ENCODE measurements at places on chromosomes 7 and 10. TPM values are rescaled to one million over a fixed set of nuclear protein-coding genes. Genes with fewer than 3 reads are reported as not detected.

DNA sequence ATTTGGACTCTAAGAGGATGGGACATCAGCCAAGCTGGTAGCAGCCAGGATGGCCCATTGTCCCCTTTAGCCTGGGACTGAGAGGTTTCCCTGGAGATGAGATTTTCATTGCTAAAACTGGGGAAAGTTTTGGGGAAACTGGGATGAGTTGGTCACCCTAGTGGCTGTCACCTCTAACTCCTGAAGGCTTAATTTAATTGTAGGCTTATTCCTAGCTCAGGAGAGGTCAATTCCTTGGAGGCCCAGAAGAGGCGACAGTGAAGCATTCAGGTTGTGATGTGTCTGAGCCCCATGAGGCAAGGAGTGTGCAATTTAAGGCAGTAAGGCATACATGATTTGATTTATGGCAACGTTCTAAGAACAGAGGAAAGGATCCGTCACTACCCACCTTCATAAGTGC, 24.9 kb upstream of the JAZF1 start:
- no peak for DNase-seq

GRCh38 chr7:18786196-18786727, 290.7 kb downstream of the HDAC9 start:
- no peak for DNase-seq

KLHL7 gene
- total RNA-seq, result 14.5 TPM

DNA sequence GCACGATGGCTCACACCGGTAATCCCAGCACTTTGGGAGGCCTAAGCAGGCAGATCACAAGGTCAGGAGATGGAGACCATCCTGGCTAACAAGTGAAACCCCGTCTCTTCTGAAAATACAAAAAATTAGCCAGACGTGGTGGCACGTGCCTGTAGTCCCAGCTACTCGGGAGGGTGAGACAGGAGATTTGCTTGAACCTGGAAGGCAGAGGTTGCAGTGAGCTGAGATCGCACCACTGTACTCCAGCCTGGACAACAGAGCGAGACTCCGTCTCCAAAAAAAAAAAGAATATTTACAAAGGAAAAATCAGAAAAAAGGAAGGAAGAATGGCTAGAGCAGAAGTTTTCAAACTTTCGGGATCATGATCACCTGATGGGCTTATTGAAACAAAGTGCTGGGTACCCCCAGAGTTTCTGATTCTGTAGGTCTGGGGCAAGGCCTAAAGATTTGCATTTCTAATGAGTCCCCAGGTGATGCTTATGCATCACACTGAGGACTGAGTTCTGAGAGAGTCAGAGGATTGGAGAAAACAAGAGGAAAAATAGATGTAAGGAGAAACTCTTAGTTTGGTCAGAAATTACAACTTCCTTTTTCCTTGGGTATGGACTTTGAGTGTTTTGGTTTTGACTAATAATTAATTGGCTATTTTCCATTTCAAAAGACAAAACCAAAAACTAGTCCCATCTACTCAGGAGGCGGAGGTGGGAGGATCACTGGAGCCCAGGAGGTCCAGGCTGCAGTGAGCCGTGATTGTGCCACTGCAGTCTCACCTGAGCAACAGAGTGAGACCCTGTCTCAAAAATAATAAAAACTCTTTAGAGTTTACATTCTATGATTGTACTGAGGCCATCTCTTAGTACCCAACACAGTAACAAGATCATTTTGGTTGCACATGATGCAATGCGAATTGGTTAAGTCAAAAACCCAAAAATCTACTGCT, 14.4 kb downstream of the MARCHF5 start:
- no peak for DNase-seq

CLDN4 gene
- total RNA-seq, result 0.17 TPM

DNA sequence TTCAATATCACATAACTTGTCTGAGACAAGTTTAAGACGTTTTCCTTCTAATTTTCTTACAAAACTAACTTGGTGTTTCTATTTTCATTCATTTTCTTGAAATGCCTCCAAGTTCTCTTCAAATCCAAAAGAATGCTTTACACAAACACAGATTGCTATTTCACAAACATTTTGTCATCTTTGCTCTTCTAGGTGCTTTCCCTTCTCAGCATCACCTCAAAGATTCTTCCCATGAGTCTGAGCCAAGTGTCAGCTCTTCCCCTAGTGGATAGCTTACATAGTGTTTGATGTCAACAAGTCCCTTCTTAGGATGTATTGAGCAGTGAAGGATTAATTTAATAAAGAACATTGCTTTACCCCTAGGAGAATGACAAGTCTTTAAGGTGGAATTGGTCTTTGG, 38.1 kb upstream of the SEMA3A start:
- DNase-seq, result no peak
